ENCODE measurements at places on chromosomes 2 and 18.

GRCh38 chr2:39160982-39161381 is 40.1 kb upstream of the SOS1 start:
- DNase-seq = peak; percentile 54

DNA sequence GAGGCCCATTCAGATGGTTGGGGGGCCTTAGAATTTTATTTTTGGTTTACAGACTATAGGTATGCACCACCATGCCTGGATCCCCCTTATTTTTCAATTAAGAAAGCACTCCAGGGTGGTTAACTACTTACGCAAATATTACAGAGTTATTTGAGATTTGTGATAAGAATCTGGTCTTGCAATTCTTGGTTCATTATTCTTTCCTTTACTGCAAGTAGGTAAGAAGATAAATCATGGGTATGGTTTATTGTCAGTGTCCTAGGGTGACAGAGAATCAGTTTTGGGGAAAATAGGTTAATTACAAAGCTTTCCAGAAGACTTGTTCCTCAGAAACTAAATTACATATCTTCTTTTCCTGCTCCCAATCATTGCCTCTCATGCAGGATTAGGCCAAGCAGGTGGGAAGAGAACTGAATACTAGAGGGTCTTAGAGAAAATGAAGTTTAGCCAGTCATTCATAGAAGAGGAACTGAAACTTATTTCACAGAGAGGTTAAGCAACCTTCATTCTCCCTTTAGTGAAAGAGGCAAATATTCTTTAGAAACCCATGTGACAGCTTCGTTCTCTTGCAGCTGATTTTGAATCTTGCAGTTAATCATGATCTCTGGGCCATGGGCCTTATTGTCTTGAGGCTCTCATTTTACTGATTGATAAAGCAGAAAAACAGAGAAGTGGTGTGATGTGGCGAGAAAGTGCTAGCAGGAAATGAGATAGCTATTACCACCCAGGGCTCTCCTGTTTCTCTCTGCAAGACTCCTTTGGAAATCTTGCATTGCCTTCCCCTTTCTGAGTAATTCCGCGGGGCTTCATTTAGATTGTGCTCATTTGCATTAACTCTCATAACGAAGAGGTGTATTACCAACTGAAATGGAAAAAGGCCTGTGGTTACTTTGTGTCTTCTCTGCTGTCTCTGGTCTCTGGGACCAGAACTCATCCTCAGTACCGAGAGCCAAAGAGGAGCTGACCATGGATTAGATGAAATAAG is 44.8 kb upstream of the ARHGAP25 start:
- DNase-seq = no peak

DNA sequence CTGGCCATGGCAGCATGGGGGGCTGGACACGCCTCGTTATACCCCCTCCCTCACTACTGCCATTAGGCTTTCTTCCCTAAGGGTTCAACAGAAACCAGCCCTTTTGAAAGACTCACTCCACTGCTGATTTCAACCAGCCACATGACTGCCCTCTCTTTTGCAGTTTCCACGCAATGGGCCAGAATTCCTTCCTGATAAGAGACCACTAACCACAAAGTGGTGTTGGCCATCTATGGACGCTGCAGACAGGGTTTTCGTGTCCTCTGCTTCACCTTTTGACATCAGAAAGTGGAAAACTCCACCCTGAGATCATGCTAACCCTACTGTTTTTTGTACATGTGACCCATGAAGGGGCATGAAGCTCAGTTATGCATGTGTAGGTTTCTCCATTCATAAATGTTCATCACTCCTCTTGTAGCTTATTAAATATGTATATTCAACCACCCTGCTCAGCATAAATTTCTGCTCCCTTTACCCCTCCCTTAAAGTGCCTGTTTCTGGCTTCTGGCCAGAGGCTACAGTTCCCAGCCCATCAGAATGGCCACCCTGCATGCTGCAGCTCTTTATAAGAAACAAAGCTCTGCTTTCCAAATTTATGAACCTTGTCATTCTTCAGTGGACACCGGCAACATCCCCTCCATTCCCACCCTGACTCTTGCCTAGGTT is 106.6 kb upstream of the MSH6 start:
- DNase-seq = no peak

- no peak for DNase-seq
Observed at GRCh38 chr2:136916131-136916530, 150.8 kb downstream of the THSD7B start.

DNA sequence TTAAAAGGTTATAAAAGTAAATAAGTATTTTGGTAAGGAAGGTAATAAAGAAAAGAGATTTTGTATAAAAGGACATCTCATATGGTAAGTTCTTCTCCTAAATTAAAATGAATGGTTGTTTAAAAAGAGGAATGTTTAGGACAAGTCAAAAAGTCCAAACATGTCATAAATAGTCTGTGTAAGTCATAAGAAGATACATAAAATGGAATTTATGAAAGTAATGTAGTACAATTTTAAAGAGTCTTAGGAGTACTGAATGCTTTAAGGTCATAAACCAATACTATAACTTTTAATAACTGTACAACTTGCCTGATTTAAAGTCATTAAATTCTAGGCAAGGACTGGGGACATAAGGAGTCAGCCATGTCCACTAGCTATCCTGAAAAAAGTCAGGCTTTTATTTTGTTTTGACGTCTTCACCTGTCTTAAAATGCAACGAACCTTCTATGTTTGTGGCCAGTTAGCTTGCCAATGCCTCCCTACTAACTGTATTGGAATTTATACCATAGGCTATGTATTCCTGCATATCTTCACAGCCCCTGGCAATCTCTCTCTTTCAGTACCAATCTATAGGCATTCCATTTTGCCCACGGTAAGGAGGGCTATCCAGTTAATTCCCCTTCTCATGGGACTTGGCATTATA is 312.3 kb upstream of the LRRTM4 start:
- no peak for DNase-seq

- DNase-seq = no peak
Observed at GRCh38 chr2:69693059-69693774, 48.7 kb upstream of the ANXA4 start.

- peak; percentile 59 for DNase-seq
Observed at GRCh38 chr2:104768694-104769093, 85.2 kb upstream of the POU3F3 start.

GRCh38 chr2:501130-501529 is 176.1 kb downstream of the TMEM18 start:
- no peak for DNase-seq

GRCh38 chr2:210647151-210647550 is 90.8 kb downstream of the CPS1 start:
- no peak for DNase-seq

DNA sequence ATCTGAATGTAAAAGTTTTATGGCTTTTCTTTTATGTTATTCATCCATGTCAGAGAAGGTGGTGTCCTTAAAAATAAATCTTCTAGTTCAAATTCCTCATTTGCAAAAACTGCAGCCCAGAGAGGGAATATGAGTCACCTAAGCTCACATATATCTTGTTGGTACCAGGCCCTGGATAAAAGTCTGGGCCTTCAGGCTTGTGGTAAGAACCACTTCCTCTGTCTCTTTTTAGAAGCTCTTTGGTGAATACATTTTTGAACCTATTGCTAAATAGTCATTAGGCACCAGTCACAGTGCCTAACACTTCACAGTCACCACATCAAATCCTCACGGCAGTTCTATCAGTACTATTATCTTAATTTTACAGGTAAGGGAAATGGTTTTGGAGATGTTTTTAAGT is 199.2 kb downstream of the KCNS3 start:
- DNase-seq = peak; percentile 50

DNA sequence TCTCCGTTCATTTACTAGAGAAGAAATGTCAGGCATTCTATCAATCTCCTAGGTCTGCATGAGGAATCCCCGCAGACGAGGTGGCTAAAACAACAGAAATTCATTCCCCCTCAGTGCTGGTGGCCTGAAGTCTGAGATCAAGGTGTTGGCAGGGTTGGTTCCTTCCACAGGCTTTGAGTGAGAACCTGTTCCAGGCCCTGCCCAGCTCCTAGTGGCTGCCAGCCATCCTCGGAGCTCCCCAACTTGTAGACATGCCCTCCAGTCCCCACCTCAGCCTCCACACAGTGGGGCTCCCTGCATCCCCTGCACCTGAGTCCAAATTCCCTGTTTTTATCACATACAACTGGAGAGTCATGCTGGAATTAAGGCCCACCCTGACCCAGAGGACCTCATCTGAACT is 145.3 kb upstream of the ALKAL2 start:
- no peak for DNase-seq

GRCh38 chr2:63765117-63765516 is 76.6 kb upstream of the UGP2 start:
- DNase-seq = no peak

DNA sequence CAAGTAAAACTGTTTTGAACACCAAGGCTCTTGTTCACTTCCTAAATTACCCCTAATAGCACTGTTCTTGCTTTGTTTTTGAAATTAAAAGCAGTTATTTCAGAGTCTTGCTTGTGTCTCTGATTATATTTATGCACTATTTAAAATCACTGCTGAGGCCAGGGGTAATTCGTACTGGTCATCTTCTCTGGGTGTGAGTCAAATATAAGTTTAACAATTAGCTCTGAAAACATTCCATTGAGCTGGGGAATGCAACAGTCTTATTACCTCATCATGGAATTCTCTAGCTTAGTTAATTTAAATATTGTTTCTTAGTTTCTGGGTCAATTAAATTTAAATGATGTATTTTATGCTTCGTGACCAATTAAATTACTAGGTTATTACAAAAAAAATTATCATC is 135.0 kb downstream of the MEIS1 start:
- DNase-seq = no peak

DNA sequence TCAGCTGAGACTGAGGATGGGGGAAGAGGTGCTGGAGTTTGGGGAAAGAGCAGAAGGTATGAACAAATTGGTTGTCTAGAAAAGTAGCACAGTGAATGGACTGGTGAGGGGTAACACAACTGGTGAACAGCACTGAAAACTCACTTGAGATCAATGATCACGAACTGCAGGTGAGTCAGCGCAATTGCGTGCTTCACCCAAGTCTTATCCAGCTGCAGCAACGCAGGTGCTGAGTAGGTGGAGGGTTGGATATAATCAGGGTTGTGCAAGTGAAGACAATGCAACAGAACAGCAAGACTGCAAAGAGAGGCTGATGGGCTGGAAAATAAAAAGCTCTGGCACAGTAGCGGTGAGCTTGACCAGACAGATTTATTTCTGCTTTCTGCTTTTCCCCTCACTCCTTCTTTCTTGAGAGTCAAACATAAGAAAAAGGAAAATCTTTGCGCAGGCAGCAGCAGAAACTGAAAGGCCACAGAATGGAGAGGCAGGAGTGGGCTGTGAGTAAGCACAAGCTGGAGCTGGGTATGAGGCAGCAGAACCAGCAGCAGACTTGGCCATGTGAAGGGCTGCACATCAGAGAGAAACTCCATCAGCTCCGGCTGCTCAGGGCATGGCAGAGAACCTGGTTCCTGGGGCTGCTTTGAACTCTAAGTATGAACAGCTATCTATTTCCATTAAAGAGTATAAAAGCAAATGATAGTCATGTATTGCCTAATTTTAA is 99.4 kb upstream of the ARL5A start:
- no peak for DNase-seq

GRCh38 chr2:37192551-37192950 is 3.7 kb upstream of the CEBPZOS start:
- DNase-seq = no peak

DNA sequence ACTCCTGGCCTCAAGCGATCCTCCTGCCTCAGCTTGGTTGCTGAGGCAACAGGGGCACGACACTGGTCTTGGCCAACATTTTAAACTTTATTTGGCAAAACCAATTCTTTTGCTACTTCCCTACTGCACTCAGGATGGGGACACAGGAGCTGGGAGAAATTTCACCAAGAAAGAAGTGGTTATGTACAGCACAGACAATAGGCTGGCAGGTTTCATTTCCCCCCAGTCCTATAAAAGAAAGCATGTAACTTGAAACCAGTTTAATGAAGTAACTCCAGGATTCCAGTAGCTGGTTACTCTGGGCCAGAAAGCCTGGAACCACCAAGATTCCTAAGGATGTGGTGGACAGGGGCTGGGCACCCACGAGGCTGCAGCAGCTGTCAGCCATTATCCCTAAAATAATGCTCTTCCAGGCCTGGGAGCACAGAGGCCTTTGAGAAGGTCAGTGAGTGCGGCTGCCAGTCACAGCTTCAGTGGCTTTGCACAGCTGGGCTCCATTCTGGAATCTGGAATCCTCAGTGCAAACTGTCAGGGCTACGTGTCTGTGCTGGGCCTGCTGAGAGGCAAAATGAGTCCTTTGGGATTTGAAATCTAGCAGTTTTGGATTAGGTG is 142.3 kb upstream of the ITGA6 start:
- DNase-seq = peak; percentile 19

GRCh38 chr2:181780657-181781056 is 100.3 kb upstream of the NEUROD1 start:
- DNase-seq = no peak

- DNase-seq = no peak
Observed at GRCh38 chr2:217906798-217907197, 96.0 kb downstream of the TNS1 start.

DNA sequence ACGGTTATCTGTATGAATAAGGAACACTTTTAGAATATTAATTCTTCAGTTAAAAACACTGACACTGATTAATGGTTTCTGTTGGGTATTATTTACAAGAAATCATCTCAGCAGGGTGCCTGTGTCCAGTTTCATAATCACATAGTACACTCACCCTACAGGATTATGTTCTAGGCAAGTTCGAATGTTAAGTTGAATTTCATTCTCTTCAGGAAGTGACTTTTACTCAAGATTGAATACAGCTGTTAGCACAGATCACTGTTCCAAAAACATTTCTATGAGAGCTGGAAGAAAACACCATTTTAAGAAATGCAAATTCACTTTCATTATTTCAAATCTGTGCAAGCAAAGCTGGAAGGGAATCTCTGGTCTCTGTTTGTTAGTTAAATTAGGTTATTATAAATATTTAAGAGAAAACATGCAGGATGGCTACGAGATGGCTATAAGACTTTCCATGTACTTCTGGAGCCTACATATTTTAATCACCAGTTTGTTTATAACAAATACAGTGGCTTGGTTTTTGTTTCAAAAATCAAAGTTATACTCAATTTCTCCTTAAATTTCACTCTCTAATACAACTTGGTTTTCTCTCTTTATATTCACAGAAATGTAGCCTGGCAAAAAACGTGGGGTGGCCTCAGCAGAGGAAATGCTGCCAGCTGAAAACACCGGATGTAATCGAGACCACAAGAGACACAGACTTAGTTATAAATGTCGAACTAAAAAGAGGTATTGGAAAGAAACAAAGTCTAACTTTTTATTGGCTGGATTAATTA is 65.8 kb downstream of the RBMS1 start:
- peak; percentile 91 for DNase-seq
